ENCODE measurements at places on chromosomes 11 and 22.

DNA sequence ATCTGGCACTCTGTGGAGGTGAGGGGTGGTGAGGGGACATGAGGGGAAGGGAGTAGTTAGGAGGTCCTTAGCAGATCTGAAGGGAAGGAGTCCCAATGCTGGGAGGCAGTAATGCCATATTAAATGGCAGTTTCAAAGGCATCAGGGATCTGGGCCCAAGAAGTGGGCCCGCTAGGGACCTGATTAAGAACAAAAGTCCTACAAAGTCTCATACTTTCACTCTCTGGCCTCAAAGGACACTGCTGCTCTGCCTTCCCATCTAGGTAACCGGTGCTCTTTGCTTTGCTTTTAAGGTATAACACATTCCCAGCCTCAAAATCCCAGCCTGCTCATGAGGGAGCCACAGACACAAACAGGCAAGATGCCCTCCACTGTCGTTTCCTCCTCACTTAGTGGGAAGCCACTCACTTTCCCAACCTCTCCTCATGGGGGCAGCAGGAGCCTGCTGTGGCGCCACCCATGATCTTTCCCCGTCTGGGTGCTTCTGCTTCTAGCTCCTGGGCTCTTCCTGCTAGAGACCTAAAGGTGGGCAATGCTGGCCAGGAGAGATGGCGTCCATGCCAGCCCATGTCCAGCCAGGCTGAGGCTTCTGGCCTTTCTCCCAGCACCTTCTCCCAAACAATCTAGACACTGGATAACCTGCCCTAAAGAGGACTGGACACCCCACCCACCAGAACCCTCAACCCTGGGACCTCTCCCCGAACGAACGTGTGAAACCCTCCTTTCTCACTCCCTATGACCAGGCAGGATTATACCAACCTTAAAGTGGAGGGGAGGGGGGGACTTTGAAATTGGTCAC is 68.3 kb downstream of the PLEKHA7 start:
- DNase-seq = peak; percentile 6

- no peak for DNase-seq
Observed at GRCh38 chr22:31121403-31121802, 1.4 kb upstream of the INPP5J start.

- no peak for DNase-seq
Observed at GRCh38 chr11:118151431-118151830, 1.2 kb downstream of the SCN4B start.

GRCh38 chr11:79400717-79401330 is 40.0 kb downstream of the TENM4 start:
- no peak for DNase-seq

DNA sequence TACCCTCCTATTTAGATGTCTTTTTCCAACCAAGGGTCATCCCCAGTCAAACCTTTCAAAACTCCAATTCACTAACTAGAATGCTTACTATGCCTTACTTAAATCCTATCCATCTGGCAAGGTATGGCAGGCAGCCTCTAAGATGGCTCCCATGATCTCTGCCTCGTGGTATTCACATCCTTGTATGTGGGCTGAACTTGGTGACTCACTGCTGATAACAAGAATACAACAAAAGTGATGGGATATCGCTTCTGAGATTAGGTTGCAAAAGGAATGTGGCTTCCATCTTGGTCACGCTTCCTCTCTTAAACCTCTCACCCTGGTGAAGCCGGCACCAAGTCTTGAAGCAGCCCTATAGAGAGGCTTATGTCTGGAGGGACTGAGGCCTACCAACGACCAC is 29.6 kb upstream of the UPB1 start:
- no peak for DNase-seq

DNA sequence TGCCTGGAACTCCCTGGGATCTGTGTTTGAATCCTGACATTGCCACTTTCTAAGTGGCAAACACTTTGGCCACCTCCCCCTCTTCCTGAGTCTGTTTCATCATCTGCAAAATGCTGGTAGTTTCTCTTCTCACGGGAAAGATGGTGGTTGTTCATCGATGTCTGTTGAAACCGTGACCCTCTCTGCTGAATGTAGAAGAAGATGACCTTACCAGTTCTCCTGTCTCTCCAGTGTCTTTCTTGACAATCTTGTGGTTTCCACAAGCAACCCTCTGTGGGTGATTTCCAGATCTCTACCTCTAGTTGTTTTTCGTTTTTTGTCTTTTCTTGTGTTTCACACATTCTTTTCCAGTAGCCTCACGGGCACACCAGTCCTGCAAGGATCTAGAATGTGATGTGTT is 27.5 kb downstream of the ZBTB16 start:
- DNase-seq = no peak

DNA sequence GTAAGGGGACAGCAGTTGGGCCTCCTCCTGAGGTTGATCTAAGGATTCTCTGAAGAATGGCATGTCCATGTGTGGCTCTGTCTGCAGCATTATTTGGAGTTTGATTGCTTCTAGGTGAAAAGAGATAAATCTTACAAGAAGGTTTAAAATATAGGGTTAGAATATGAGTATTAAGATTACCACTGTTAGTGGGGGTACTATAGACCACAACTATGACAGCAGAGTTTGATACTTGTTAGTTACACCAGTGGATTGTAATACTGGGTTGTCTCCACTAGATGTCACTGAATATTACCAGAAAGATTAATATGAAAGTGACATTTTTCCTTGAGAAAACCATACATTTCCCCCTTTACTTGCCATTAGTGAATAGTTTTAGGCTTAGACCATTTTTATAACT is 47.9 kb downstream of the ZNF280B start:
- no peak for DNase-seq

DNA sequence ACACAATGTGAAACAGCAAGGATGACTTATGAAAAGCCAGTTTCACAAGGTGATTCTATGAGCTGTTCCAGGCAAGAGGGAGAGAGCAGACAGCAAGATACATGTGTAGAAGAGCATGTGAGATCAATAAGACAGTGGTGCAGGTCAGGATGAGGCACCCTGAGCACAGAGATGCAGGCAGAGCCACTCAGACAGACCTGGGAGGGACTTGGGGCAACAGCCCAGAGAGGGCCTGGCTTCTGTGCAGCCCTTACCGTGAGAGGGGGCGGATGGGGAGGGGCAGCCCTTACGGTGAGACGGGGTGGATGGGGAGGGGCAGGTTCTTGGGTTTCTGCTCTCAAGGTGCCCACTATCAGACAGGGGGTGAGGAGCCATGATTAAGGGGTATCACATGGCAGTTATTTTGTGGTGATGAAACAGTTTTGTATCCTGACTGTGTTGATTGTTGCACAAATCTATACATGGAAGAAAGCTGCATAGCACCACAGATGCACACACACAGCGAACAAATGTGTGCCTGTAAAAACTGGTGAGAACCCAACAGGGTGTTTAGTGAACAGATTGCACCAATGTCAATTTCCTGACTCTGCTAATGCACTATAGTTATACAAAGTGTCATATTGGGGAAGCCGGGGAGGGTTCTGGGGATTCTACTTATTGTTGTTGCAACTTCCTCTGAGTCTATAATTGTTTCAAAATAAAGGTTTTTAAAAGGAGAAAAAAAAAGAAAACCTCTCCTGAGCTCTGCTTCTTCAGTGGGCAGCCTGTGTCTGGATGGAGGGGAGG is 5.2 kb upstream of the C22orf42 start:
- DNase-seq = no peak

DNA sequence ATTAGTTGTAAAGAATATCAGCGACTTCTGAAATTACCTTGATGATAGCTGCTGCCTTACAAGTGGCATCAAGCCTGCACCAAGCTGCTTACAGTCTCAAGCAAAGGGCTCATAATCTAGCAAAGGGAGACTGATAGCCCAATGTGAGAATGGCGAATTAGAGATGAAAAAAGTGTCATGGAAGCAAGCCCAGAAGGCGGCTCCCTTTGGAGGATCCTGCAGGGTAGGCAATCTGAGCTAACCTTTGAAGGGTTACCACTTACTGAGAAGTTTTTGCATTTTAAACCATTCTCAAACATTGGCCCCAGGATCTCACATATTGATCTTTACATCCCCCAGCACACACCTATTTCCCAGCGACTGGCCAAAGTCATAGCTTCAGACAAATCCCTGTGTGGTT is 18.5 kb downstream of the GAB2 start:
- no peak for DNase-seq

DNA sequence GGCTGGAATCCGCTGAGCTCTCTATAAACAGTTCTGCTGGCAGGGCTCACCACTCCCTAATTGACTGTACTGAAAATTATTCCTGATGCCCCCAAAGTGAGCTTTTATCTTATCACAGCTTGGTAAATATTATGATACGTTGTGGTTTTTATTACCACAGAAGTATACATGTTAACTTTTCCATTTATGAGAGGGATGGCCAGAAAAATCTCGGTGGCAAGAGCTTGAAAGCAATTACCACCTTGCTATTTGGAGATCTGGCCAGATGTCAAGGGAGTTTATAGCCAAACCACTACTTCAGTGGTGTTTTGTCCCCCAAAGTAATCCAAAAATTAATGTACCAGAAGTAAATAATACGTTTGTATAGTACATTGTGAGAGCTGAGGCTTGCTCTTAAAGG is 75.4 kb upstream of the RCN1 start:
- no peak for DNase-seq

- no peak for DNase-seq
Observed at GRCh38 chr22:35839841-35840301, 122.2 kb downstream of the APOL5 start.

- no peak for DNase-seq
Observed at GRCh38 chr11:57001674-57002401, 13.1 kb downstream of the OR5AK2 start.

DNA sequence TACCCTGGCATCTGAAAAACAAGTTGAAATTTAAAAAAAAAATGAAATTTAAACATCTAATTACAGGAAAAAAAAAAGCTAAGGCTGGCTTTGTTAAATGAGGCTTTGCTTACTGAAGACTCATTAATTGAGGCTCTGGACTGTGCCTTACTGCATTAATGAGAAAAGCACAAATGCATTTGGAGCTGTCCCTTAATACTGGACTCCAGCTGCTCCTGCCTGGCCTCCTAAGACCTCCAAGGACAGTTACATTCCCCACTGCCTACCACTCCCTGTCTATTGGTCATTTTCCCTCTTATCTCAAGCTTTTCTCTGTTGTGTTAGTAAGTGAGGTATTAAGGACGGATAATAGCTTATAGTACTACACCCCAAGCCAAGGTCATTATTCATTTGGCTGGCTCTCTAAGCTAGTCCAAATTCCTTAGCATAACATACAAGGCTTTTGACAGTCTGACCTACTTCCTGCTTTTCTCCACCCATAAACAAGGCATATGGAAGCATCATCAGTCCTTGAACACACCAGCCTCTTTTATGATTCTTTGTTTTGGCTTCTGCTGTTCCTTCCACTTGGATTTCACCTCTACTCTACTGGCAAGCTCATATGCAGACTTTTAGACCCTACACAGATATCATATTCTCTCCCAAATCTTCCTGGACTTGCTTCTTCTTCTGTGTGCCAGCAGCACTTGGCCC is 62.5 kb downstream of the USP35 start:
- no peak for DNase-seq

- no peak for DNase-seq
Observed at GRCh38 chr11:32836946-32837345, 7.2 kb downstream of the PRRG4 start.

DNA sequence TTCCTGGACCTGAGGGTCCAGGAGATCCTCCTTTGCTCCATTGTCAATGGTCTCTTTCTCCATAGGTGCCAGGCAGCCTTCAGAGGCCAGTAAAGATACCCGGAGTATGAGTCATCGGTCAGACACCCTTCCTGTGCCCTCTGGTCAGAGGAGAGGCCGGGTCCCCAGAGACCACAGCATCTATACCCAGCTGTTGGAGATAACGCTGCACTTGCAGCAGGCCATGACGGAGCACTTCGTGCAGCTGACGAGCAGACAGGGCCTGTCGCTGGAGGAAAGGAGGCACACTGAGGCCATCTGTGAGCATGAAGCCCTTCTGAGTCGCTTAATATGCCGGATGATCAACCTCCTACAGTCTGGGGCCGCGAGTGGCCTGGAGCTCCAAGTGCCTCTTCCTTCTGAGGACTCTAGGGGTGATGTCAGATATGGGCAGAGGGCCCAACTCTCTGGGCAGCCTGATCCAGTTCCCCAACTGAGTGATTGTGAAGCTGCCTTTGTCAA is at the start of gene ACCSL:
TSS of gene ACCSL (plus strand) at position 51 of the 501 bp plus-strand sequence. CDS start at position 107, 56 bp downstream.
- DNase-seq = no peak

DNA sequence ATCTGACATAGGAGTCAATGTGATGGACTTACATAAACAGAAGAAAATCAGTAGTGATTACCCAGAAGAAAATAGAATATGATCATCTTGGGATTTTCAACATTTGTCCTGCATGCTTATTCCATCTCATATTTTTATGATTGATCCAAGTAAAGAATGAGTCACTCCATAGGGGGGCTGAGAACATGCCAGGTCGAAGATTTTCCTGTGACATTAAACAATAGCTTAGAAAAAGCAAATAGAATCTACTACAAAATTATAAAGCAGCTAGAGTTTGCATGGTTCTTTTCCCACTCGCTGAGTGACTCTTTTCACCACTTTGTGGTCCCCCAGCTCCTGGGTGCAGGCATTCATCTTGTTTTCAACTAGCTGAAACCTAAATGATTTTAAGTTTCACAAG is 56.3 kb downstream of the DDI1 start:
- no peak for DNase-seq

DNA sequence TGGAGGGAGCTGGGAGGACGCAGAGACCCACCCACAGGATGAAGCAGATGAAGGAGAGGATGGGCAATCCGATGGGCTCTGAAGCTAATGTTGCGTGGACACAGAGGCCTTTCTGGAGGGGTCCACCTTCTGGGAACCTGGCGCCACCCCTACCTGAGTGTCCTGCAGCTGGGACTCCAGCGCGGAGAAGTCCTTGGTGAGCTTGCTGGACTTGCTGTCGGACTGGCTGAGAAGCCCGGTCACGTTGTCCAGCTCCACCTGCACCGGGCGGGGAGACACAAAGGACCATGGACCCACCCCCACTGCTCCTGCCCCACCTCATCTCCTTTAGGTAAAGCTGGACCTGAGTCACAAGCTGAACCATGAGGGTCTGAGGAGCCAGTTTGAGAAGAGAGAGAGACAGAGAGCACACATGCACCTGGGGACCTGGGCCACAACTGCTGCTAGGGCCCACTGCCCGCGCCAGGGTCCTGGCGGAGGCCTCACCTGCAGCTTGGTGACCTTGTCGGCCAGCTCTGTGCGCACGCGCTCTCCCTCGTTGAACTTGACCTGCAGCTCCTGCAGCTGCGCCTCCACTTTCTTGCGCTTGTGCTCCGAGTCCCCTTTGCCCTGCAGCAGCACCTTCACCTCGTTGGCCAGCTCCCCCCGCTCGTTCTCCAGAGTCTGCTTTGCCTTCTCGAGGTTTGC is 40.8 kb downstream of the APOL1 start:
- DNase-seq = no peak

DNA sequence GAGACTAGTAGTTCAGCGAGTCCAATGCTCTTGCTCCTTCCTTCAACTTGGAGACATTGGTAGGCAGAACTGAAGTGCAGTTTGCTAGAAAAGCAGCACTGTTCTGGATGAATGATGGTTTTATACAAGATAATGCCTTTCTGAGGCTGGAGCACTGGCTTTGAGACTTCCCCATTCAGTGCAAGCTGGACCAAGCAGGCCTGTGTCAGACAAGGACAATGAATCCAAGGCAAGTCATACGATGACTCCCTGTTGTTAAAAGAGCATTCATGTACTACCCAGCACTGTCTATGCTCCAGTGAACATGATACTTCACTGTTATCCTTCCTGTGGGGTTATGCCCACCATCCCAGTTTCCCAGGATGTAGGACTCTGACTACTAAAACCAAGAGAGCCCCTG is 242.3 kb upstream of the RAG2 start:
- DNase-seq = no peak

- DNase-seq = no peak
Observed at GRCh38 chr11:19790831-19791552, 78.4 kb downstream of the NAV2 start.
